ENCODE measurements at places on chromosomes 13 and 19. TPM values are rescaled to one million over a fixed set of nuclear protein-coding genes. Genes with fewer than 3 reads are reported as not detected.

GRCh38 chr19:3104708-3104983 is 10.5 kb downstream of the GNA11 start:
- H3K27ac ChIP-seq = peak overlapping the region; percentile 67
- H3K27me3 ChIP-seq = no peaks in the 10 kb centered on the region
- no peak for DNase-seq
- H3K4me1 ChIP-seq = peaks cover 89% of the 10 kb centered on the region
- no peak overlapping the region for H3K4me3 ChIP-seq

- H3K4me3 ChIP-seq = no peak overlapping the region
- H3K4me1 ChIP-seq = no peaks in the 10 kb centered on the region
- no peak for DNase-seq
- no peaks in the 10 kb centered on the region for H3K27me3 ChIP-seq
- peaks cover 34% of the 10 kb centered on the region for H3K36me3 ChIP-seq
- H3K27ac ChIP-seq = no peak overlapping the region
Observed at GRCh38 chr13:21522130-21522529, 63.0 kb upstream of the ZDHHC20 start.

GRCh38 chr13:111142472-111142871 is 27.4 kb downstream of the ARHGEF7 start:
- H3K27ac ChIP-seq = no peak overlapping the region
- H3K4me1 ChIP-seq = no peaks in the 10 kb centered on the region
- H3K4me3 ChIP-seq = no peak overlapping the region
- no peaks in the 10 kb centered on the region for H3K36me3 ChIP-seq
- no peak for DNase-seq

GRCh38 chr13:48249018-48249417 is 16.0 kb downstream of the ITM2B start:
- no peaks in the 10 kb centered on the region for H3K27me3 ChIP-seq
- H3K36me3 ChIP-seq = peaks cover 7% of the 10 kb centered on the region
- H3K4me1 ChIP-seq = peaks cover 79% of the 10 kb centered on the region

GRCh38 chr13:62360609-62361008 is 945.0 kb upstream of the PCDH20 start:
- no peaks in the 10 kb centered on the region for H3K27me3 ChIP-seq
- H3K4me3 ChIP-seq = no peak overlapping the region
- no peaks in the 10 kb centered on the region for H3K4me1 ChIP-seq
- H3K27ac ChIP-seq = no peak overlapping the region
- no peaks in the 10 kb centered on the region for H3K36me3 ChIP-seq

DNA sequence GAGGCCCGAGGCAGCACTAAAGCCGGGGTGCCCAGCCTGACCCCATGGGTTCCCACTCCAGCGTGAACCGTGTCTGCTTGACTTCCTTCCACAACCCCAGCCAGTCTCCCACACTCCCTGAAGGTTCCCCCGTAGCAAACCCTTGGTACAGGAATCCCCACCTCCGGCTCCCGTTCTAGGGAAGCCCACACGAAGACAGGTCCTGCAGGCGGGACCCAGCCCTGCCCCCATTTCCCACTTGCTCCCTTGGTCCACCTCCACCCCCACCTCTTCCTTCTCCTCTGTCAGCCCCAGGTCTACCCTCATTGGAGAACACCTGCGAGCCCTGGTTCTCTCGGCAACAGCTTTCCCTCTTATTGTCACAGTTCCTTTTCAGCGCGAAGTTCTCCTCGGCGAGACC is 23.9 kb downstream of the C19orf81 start:
- H3K4me3 ChIP-seq = no peak overlapping the region
- peaks cover 54% of the 10 kb centered on the region for H3K27me3 ChIP-seq
- H3K4me1 ChIP-seq = no peaks in the 10 kb centered on the region
- H3K27ac ChIP-seq = no peak overlapping the region
- H3K36me3 ChIP-seq = no peaks in the 10 kb centered on the region

The C19orf85 gene
- total RNA-seq = not detected

Data from lower lobe of right lung (tissue), 2 donors.